ENCODE measurements at places on chromosomes 7 and 10.
A peak's percentile ranks its signal among the peaks of the same experiment; 100 is the strongest.

DNA sequence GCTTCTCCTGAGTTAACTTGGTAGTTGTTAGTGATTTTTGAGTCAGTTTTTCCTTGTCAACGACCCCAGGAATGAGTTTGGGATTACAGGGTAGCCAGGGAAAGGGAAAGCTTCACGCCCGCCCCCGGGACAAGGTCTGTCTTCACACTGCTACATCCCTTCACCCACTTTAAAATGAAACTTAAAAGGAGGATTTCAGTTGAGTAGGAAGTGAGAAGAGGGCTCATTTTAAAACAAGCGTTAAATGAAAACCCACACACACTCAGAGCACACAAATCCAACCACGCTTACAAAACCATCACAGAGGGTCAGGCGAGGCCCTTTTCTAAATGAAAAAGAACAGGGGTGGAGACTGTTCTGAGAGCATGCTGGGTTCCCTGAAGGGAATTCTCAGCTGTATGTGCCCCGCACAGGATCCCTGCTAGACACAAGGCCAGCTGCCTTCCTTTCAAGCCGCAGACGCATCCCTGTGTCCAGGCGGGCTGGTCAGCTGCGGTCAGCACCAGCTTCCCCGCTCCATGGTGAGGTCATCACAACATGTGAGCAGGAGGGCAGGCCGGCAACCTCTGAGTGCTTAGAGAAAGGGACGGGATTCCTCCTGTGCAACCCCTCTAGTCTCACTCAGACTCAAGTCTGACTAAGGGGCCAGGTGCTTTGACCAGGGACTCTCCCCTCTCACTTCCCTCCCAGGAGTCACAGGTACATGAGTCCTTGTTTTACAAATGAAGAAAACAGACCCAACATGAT, 111.8 kb downstream of the EGFR start:
- DNase-seq = no peak

DNA sequence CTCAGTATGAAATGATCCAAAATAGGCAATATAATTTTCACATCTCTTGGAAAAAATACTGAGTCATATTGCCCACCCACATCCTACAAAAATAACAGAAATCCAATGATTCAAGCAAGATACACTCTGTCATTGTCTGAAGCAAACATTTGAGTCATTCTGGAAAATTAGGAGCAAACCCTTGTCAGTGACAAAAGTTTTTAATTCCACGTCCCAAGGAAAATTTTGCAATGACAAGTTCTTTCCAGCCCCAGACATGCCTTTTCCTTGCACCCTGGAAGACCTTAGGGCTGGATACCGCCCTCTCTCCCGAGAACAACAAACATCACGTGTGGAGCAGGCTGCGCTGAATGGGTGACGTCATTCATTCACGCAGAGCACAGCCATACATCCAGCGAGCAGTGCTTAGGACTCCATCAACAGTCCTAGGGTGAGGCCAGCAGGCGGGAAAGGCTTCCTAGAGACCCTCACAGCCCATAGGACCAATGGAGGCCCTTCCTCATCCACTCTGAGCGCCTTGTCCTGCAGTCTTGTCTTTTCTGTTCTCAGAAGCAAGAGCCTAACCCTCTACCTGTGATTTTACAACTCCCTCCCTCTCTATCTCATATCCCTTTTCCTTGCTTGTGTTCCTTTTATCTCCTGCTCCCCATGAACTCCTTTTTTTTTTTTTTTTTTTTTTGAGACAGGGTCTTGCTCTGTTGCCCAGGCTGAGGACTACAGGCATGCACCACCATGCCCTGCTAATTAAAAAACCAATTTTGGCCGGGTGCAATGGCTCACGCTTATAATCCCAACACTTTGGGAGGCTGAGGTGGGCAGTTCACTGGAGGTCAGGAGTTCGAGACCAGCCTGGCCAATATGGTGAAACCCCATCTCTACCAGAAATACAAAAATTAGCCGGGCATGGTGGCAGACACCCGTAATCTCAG, 23.5 kb upstream of the KDM7A start:
- no peak for DNase-seq

GRCh38 chr10:79491143-79491835, 21.0 kb upstream of the EIF5AL1 start:
- DNase-seq = no peak

- DNase-seq = no peak
Measured at GRCh38 chr10:70367195-70367796, 15.1 kb downstream of the LRRC20 start.

DNA sequence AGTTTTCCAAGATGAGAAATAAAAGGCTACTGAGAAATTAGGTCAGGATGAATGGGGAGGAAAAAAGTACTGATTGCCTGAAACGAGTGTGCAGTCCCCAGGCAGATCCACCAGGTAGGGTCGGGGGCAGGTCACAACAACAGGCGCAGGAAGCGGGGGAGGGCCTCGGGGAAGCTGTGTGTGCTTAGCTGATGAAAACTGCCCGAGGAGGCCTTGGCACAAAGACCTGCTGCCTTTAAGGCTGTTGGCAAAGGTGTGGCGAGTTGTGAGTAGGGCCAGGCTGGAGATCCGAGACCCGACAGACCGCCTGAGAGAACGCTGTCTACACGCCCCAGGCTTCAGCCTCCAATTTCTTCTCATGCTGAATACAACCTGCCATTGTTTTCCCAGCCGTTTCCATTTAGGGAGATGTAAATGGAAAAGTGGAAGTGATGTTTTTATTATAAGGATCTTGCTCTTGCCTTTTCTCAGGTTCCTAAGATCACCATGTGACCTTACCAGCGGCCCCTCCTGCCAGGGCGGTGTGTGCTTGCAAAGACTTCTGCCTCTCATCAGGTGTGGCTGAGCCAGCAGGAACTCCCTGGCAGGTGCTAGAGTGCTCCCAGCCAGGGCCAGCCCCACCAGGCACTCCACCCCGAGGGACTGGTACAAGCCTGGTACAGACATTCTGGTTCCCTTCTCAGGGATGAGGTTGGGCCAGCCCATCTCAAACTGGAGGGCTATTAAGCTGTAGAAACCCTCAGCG, 60.8 kb downstream of the DLG5 start:
- DNase-seq = no peak

DNA sequence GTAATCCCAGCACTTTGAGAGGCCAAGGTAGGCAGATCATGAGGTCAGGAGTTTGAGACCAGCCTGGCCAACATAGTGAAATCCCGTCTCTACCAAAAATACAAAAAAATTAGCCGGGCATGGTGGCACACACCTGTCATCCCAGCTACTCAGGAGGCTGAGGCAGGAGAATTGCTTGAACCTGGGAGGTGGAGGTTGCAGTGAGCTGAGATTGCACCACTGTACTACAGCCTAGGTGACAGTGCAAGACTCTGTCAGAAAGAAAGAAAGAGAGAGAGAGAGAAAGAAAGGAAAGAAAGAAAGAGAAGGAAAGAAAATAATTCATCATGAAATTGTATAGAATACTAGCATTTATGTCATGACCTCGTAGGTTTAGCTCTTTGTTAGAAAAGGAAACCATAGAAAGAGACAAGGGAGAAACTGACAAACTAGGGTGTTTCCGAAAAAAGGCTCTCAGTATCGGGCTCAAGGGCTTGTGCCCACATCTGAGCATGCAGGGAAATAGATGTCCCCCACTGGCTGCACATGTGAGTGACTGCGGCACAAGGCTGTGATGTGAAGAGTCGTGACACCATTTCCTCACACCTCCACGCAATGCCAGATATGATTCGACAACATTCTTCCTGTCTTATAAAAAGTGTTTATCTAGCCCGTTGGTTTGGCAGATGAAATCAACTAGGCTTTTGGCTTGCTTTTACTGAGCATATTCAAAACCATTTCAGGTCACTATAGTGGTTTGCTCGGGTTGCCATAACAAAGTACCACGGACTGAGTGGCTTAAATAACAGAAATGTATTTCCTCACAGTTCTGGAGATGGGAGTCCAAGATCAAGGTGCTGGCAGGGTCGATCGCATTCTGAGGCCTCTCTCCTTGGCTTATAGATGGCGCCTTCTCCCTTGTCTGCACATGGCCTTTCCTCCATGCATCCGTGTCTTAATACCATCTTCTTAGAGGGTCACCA, 2.0 kb downstream of the SRGN start:
- peak; percentile 81 for DNase-seq

DNA sequence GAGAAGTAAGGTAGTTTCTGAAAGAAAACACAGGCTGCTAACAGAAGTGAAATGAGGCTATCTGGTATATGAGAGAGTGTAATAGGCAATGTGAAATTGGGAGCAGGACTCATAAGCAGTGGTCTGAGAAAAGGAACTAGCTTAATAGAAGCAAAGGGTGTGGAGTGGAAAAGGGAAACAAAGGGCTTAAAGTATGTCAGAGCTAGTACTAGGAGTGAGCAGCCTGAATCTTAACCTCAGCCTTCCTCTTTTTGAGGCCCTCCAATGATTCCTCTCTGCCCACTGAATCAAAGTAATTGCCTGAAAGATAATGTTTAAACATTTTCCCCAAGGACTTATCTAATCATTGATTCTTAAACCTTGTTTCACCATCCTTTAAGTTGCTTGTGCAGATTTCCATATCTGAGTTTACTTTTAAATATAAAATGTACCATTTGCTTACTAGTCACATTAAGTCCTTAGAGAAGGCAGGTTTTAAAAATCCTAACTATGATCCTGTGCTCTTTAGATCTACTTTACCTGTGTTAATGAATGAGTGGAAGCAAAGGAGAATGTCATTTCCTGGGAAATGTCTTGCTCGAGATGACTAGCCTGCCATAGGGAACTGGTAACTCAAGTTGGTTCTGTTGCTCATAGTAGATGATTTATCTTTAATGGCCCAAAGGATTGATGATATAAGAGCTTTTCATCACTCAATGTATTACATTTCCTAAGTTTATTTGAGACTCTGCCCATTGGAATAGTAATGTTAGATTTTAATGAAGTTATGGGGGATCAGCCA, 155.0 kb downstream of the SKAP2 start:
- DNase-seq = no peak

DNA sequence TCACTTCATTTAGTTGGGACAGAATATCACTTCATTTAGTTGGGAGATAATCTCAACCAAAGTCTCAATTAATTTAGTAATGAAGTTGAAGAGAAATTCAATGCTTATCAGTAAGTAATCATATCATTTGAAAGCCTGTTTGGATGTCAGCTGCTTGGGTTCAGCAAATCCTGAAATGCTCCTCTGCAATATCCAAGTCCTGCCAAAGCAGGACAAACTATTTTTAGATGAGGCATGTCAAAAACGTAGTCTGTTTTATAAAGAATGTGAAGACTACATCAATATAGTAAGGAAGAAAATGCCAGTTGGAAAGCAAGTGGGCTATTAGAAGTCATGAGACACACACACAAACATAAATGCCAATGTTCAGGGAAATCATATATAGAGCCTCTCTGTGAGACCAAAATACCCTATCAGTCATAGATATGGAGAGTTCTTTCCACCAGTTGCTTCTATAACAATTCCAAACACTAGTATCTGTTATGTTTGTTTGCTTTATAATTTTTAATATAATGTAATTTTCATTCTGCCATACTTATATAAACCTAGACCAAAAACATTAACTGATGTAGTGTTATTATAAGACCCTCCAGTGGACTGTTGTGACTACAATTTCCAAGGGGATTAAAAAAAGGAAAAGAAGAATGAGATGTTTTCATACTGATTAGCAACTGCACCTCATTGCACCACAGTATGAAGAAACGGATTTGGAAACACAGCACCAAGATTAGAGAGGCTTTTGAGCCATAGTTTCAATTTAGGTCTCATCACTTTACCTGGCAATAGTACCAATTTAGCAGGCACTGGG, 160.7 kb downstream of the LRRTM3 start:
- DNase-seq = no peak

- no peak for DNase-seq
Measured at GRCh38 chr10:23692736-23693135, 253.9 kb downstream of the OTUD1 start.

GRCh38 chr7:127382301-127383085, 10.0 kb downstream of the ZNF800 start:
- DNase-seq = no peak

DNA sequence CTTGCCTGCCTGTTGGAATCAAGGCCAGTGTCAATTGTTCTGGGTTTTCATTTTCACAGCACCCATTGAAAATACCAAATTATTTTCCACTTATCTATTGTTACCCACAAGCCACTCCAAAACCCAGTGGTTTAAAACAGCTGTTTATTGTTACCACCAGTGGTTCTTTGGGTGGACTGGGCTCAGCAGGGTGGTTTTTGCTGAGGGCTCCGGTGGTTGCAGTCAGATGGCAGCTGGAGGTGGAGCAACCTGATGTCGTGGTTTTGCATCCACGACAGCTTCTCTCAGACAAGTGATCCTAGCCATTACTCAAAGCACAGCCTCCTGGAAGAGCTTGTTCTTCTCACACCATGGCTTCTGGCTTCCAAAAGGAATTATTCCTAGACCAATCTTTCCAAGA, 235.1 kb upstream of the ADARB2 start:
- DNase-seq = no peak

DNA sequence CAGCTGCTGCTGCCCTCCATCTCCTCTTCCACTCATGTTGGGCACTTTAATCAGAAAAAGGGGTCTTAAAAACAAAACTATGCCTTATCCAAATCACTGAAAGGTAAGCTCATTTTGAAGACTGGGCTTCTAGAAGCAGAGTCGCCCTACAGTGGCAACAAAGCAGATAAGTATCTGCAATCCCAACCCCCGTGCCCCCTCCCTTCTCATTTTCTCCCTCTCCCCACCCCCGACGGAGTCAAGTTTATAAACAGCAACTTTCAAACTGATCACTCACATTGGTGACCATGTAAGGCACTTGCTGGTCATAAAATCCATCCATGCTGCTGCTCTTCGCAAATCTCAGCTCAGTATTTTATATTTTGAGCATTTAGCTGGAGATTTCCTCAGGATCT, 738 bp downstream of the ETV1 start:
- DNase-seq = no peak

- no peak for DNase-seq
Measured at GRCh38 chr7:6718124-6718523, 11.4 kb upstream of the ZNF12 start.

DNA sequence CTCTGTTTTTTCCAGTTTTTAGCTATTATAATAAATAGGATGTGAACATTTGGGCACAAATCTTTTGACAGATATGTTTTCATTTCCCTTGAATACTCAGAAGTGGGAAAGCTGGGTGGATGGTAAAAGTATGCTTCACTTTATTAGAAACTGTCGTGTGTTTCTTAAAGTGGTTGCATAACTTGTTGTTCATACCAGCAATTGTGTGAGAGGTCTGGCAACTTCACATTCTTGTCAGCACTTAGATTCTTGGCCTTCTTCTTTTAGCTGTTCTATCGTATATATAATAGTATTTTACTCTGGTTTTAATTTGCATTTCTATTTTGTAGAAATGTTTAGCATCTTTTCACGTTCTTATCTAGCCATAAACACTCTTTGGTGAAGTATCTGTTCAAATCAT, 894.4 kb downstream of the KCNMA1 start:
- DNase-seq = no peak

GRCh38 chr7:13577566-13578145, 411.8 kb downstream of the ETV1 start:
- DNase-seq = no peak
